ENCODE measurements at places on chromosomes 6 and 20.

DNA sequence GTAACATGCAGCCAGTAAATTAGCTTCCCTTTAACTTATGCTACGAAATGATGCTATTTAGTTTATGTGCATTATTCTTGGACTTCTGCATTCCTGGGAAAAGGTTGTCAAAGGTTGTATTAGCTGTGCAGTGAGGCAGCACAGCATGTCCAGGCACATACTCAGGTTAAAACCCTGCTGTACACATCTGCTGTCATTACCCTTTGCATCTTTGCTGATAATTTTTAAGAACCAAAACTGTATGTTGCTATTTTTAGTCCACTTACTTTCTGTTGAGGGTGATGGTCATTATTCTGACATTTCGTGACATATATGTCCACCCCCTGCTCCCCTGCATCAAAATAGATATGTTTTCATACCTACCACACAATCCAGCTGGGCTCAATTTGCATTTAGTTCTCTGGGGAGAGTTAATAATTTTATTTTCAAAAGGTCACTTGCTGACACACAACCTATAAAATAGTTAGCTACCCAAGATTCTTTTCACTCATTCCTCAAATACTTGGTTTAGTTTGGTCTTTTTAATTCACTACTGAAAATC is 142.5 kb upstream of the SPACA1 start:
- DNase-seq: peak; percentile 59

DNA sequence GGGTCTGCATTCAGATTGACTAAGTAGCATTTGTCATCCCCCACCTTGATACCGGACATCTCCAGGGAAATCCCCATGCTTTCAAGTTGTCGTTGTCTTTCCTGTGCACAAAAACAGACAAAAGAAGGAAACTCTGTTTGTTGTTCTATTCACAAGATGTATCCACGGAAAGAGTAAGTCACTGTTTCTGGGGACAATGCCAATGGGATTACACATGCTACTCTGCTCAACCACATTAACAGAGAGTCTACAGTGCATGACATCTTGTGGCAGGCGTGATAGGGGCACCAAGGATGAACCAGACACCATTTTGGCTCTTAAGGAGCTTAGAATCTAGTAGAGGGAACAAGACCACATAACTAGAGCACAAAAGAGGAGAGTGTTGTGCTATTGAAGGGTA is 124.4 kb upstream of the NUP153 start:
- no peak for DNase-seq

GRCh38 chr6:2733736-2734480 is 16.8 kb downstream of the MYLK4 start:
- DNase-seq: no peak

DNA sequence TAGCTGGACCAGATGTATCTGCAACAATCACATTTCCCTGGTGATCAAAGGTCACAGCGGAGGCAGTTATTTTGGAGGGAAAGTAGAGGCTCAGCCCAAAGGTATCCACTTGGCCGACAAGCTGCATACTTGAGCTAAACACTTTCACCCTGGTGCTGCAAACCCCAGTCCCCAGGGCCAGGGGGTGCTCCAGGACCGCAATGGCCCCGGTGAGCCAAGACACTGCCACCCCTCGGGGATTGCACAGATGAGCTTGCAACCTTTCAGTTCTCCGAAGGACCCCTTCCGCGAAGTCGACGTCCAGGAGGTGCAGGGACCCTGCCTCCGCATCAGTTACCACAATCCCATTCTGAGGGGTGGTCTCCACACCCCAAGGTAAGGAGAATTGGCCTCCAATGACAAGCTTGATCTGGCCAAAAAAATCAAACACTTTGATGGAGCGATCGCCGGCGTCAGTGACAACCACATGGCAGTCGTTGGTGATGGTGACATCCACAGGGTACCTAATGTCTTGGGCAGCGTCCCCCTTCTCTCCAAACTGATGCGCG is 823 bp downstream of the NHLRC1 start:
- no peak for DNase-seq

DNA sequence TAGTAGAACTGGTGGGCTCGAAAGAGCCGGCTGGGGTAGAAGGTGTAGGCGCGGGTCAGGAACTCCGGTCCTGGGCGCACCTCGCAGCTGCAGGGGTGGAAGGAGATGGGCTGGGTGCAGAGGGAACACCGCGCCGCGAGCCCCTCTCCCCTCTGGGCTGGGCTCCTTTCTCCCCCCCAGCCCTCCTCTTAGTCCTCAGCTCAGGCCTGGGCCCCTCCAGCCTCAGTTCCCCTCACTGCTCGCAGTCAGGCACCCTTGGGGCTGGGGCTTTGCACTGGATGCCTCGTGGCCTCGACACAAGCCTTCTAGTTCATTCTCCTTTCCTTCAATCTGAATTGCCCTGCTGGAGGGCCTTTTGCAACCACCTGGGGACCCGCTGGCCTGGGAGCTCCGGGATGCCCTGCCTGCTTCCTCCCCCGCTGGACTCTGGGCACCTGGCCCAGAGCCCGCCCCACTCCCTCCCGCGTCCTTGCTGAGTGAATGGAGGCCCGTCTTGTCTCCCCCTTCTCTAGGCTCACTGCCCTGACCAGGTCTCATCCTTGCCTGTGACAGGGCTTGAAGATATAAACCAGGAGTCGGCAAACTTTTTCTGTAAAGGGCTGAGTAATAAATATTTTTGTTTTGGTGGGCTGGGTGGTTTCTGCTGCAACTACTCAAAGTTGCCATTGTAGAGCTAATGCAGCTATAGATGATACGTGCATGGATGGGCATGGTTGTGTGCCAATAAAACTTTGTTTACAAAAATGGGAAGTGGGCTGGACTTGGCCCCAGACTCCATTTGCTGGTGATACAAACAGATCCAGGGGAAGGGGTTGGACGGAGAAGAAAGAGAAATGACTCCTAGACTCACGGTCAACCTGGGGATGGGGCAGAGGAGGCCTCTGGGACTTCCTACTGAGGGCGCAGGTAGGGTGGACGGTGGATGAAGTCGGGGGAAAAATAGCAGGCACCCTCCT is 47.3 kb downstream of the APCDD1L start:
- DNase-seq: no peak

GRCh38 chr6:28675600-28675999 is 149.9 kb downstream of the GPX5 start:
- DNase-seq: no peak

Measured in GM10248 (cell line).